Stimulated activated CD8-positive, alpha-beta memory T cell treated with anti-CD3 and anti-CD28 coated beads, Interleukin-15, amount 100 ng/mL, for 4 hours (primary cell): ENCODE measurements at places on chromosomes 1 and 21.

GRCh38 chr21:15054089-15054488 is 10.7 kb downstream of the NRIP1 start:
- DNase-seq = no peak

- no peak for DNase-seq
Measured at GRCh38 chr1:24299901-24300300, 19.3 kb upstream of the GRHL3 start.

DNA sequence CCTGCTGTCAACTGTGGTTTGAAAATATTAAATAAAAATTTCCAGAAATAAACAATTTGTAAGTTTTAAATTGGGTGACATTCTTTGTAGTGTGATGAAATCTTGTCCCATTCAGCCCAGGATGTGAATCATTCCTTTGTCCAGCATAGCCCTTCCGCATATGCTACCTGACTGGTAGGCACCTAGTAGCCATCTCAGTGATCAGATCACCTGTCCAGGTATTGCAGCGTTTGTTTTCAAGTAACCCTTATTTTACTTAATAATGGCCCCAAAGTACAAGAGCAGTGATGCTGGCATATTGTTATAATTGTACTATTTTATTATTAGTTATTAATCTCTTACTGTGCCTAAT is 351.6 kb upstream of the B3GALT2 start:
- no peak for DNase-seq

DNA sequence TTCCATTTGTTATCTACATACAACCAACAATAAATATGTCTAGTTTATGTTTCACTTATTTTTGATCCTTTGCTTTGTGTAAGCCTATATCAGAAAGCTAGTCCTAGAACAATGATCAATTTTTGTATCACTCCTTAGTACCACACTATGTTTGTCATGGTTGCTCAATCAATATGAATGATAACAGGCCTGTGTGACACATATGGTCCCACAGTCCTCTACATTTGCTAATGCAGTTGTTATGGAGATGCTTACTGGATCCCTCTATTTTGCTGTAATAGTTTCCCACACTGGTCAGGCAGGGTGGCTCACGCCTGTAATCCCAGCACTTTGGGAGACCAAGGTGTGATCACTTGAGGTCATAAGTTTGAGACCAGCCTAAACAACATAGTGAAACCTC is 59.1 kb downstream of the ERO1B start:
- no peak for DNase-seq

- DNase-seq = no peak
Measured at GRCh38 chr21:44552136-44552535, 831 bp upstream of the KRTAP10-2 start.

DNA sequence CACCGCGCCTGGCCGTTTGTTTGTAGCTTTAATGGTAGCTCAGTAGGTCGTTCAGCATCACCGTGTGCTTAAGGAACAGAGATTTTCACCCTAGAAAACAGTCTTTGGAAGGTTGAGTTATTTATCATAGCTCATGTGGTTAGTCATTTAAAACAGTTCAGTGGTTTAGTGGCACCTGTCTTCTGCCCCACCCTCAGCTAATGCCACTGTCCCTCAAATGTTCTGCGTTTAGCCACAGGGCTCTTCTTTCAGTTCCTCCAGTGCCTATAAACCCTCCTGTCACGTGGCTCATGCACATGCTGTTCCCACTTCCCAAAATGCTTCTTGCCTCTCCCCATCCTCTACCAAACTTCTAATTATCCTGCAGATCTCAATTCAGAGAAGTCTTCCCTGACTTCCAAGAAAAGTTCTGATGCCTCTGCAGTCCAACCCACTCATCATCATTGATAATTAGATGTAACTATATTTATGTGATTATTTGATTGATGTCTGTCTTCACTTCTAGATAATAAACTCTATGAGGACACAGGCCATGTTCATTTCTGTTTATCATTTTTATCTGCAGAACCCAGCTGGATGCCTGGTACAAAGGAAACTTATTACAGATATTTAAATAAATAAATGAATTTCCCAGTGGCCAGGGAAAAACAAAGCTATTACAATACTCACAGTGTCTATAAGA is 14.4 kb upstream of the DIPK1A start:
- DNase-seq = no peak

DNA sequence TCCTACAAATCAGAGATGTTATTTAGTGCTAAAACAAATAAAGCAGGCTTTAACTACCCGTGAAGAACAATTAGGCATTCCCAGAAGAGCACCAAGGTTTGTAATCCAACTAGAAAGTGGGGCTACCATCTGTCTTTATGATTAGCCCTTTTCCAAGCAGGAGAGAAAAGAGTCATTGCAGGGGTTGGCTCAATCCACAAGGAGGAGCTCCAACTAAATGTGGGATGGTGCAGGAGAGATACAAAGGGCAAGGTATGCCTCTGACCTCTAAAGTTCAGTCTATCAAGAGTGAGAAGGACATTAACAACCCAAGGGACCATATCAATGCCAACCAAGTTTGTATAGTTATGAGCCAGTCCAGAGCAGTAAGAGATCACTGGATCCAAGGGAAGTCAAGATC is 382.7 kb upstream of the DUSP10 start:
- DNase-seq = no peak

GRCh38 chr1:168509210-168509609 is 34.6 kb downstream of the XCL2 start:
- no peak for DNase-seq

DNA sequence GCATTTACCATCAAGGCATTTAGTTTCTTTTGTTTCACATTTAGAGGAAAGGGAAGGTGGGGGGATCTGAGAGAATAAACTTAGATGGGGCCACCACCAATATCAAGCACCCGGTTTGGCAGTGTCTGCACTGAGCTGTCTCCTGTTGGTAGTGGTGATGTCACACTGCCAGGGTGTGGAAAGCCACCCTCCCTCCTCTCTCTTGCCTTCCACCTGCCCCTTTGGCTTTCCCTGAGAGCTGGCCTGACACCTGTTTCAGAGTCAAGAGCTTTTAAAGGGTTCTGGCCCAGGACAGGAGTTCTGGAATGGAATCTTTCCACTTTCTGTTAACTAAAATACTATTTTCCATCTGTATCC is 13.4 kb downstream of the ATF3 start:
- DNase-seq = no peak

- no peak for DNase-seq
Measured at GRCh38 chr1:109275706-109276345, 7.1 kb downstream of the PSRC1 start.

DNA sequence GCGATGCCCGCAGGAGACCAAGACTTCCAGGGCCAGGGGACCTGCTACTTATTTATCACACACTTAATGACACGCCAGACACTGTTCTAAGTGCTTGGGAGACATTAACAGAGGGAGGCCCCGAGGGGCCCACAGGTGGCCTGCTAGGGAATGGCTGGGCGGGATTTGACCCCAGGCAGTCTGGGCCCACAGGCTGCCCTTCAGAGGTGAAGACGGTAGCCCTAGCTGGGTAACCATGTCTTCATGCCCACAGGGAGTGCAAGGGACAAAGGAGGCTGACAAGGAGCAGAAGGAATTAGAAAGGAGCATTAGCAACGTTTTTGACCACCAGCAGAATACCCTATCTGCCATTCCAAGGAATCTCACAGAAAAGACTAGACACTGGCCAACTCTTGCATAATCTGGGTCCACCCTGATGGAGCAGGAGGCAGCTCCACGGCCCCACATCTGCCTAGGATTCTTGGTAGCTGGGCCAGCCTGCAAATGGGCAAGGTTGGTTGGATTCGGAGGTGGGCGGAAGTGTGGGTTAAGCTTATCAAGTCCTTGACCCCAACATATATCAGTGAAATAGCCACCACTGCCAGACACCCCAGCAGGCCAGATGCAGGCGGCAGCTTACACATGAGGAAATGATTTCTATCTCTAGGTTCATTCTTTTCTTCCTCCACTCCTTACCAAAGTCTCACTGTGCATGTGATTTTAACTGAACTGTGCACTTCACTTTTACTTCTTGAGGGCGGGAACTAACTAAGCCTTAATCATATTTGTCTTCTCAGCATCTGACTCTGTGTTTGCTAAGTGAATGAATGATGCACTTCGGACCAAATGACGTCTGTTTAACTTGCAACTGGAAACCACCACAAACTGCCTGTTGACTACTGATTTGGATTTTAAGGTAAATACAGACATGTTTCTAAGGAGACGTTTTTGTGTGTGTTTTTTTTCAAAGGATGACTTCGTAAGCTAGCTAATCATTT is 3.4 kb upstream of the ETS2 start:
- no peak for DNase-seq

DNA sequence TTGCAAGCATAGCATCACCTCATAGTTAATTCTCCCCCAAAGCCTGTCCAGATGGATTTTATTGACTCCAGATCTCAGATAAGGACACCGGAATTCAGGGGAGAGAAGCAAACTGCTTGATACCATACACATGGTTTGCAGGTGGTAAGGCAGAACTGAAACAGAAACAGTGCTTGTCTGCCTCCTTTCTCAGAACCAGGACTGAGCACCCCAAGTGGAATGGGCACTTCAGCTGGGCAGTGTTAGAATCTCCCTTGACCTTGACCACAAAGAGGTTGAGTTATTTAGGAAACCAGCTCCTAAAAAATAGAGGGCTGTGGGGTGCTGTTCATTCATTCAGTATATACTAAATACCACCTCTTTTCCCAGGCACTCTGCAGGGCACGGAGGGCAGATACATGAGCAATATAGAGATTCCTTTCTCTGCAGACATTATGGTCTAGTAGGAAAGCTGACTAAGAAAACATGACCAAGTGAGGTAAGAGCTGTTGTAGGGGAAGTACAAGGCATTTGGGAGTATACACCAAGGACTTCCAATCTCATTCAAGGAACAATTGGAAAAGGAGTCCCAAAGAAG is 185.2 kb downstream of the C1orf94 start:
- no peak for DNase-seq

- no peak for DNase-seq
Measured at GRCh38 chr1:182428043-182428442, 21.9 kb upstream of the RGSL1 start.

GRCh38 chr1:110593902-110594301 is 12.3 kb downstream of the KCNA2 start:
- DNase-seq = no peak

DNA sequence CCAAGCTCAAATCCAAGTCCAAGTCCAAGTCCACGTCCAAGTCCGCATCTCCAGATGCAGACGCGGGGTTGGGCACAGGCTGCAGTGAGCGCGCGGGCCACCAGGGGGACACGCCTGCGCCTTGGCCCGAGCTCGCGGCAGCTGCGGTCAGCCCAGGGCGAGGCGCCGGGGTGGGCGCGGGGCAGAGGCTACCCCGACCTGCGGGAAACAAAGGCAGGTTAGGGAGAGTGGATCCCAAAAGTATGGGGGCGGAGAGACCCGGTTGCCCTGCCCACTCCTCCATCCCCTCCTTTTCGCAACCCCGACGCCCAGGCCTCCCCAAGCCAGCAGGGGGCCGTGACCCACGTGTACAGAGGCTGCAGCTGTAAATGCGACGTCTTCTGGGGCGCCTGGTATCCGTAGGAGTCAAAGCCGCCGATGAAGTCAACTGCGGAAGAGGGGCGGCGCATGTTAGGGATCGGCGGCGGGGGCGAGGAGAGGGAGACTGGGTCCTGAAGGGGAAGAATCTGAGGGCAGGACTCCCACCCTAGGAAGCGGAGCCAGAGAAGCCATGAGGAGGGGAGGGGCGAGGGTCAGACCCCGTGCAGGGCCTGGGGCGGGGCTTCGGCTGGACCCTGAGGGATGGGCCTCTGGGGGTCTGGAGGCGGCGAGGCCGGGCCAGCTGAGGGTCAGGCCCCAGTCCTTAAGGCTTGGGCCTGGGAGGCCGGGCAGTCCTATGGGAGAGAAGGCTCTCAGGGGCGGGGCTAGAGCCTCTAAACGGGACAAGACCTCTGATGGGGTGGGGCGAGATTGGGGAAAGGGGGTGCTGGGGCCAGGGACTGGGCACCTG is 58.0 kb downstream of the NKAIN1 start:
- DNase-seq = no peak

- DNase-seq = no peak
Measured at GRCh38 chr1:227558732-227559262, 4.6 kb upstream of the ZNF678 start.

DNA sequence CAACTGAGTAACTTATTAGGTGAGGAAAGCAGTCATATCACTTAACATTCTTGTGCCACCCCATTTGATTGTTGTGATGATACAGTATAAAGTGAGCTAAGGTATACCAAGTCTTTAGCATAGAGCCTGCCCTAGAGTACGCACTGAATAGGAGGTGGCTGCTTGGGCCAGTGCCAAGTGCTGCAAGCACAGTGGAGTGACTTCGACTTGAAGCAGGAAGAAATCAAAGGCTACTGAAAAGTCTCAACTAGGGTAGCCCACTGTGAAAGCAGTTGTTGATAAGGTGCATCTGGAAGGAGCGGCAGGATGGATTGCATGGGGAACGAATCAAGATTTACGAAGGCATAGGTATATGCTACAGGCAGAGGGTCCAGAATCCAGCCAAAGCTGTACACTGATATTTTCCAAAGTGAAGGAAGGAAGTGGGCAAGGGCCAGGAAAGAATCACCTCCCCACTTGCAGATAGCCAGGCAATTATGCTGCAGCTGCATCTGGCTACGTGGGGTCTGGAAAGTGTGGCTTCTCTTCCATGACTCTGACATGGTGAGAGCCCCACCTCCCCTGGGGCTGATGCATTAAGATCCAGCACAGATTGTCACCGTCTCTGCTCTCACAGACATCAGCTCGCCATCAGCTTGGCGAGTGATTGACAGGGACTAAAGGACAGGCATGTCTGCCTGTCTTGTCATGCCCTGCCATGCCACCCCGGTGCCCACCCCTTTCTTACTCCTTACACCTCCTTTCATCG is 287.0 kb upstream of the PLXNA2 start:
- no peak for DNase-seq

DNA sequence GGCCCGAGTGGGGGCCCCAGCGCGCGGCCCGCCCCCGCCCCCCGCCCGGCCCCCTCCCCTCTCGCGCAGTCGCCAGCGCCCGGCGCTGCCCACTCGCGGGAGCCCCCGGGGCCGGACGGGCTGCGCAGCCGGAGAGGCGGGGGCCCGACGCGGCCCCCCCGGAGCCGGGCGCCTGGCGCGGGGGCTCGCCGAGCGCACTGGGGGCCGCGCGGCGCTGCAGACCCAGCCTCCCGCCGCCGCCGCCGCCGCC is 146 bp upstream of the ZNF362 start:
- DNase-seq = no peak

- DNase-seq = no peak
Measured at GRCh38 chr21:39014747-39015146, 168.5 kb downstream of the PSMG1 start.

- no peak for DNase-seq
Measured at GRCh38 chr1:24659166-24659904, 16.2 kb downstream of the SRRM1 start.

- no peak for DNase-seq
Measured at GRCh38 chr21:24367936-24368335, 1239.3 kb downstream of the MRPL39 start.

GRCh38 chr1:37487619-37487984 is 13.2 kb downstream of the ZC3H12A start:
- DNase-seq = no peak

DNA sequence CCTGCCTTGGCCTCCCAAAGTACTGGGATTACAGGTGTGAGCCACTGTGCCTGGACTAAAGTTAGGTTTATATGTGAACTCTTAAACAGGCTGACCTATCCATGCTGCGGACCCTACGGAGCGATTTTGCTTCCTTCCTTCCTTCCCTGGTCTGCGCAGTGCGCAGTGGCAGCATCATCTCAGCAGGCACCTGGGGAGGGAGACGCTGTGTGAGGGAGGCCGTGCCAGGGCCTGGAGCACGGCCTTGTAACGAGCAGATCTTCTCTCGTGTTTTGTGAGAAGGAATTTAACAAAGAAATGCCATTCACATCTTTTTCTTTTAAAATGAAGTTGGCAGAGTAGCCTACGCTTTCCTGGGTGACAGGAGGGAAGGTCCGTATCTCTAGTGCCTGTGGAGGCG is 45.8 kb downstream of the PKNOX1 start:
- DNase-seq = no peak
